ENCODE measurements at places on chromosomes 16 and 17. TPM values are rescaled to one million over a fixed set of nuclear protein-coding genes. Genes with fewer than 3 reads are reported as not detected.

- no peak for DNase-seq
Measured at GRCh38 chr16:87757841-87758426, 7.9 kb downstream of the KLHDC4 start.

GRCh38 chr16:22292320-22292719 lies 4.9 kb upstream of the POLR3E start:
- DNase-seq, result no peak

CEP131 gene
- total RNA-seq, result 28.4 TPM

WNK4 gene
- total RNA-seq, result 3.3 TPM

All from Caco-2 (cell line).